ENCODE measurements at places on chromosomes 7 and 10.
A peak's percentile ranks its signal among the peaks of the same experiment; 100 is the strongest.

DNA sequence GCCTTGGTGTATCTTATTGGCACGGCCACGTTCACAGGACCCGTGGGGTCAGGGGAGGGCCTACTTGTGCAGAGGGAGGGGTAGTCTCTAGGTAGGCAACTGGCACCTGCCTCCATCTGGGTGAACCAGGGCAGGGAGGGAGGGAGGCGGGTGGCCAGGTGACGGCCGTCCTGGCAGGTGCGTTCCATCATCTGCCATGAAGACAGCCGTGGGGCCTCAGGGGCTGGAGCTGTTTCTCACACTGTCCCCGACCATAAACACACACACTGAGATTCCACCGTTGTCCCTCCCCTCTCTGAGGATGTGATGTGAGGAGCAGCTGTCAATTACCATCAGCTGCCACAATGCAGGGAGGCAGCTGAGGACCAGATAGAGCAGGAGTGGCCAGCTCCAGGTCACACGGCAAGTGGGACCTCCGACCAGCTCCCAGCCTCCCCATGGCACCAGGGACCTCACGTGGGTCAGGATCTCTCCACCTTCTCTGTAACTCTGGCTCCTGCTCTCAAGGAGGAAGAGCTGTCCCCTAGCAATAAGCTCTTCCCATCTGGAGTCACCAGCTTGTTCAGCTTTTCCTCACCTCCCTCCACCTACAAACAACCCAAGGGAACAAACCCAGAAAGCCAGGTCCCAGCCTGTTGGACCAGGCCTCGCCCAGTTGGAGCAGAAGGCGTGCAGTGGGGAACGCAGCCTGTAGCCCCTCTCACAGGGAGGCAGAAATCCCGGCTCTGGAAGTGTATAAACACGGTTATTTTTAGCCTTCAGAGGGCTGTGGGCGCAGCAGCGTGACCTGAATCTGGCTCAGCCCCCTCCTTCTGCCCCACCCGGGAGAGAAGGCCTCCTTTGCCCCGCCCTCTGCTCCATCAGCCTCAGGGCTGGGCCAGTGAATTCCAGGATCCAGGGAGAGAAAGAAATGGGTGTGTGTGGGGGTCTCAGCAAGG lies 33.1 kb downstream of the ZMIZ1 start:
- DNase-seq: peak; percentile 72

DNA sequence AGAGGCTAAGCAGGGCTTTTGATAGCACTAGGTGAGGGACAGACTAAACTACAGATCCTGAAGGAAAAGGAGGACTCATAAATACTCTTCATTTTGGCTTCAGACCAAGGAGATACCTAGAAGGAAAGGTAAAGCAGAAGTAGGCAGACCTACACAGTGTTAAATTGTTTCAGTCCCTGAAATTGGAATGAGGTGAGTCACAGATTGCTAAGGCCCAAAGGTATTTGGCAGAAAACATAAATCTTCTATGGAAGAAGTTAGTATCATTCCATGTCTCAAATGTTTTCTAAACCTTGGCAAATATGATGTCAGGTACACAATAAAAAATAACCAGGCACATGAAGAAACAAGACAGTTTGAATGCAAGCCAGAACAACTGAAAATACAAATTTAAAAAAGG lies 30.0 kb downstream of the MTERF1 start:
- peak; percentile 55 for DNase-seq

GRCh38 chr7:77284005-77284404 lies 84.4 kb upstream of the FGL2 start:
- no peak for DNase-seq

DNA sequence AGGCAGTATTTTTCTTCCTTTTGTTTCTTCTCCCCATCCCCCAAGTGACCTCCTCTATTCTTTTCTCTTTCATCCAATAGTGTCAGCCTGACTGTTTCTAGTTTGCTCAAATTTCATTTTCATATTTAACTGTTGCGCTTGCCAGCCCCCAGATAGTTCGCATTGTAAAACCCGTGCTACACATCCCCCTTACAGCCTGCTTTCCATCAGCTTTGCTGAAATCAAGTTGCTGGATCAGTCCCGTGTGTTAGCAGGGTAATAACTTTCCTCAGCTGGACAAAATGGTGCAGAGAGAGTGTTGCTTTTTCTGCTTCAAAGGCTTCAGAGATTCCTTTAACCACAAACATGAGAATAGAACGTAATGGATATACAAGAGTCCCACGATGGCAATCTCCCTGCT lies 180.6 kb upstream of the NPVF start:
- no peak for DNase-seq

GRCh38 chr10:24917493-24917892 lies 34.9 kb downstream of the PRTFDC1 start:
- DNase-seq: no peak

- peak; percentile 6 for DNase-seq
These were observed 1.1 kb downstream of the ANKRD2 start for GRCh38 chr10:97573672-97574071.

DNA sequence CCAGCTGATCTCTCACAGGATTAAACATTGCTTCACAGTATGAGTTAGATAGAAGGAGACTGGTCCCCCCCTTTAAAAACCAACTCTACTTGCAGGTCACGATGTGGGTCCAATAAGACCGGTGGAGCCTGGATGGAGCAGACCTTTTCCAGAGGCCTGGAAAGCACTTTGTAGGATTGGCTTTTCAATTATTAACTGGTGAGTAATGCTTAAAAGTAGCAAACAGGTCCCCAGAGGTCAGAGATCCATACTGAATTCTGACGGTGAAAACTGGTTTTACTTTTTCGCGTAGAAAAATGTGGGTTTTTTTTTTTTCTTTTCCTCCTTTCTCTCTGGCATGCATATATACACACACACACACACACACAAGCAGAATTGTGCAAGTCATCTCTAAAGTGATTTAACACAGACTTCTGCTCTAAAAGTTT lies 74.9 kb upstream of the OGDHL start:
- DNase-seq: no peak

- no peak for DNase-seq
These were observed 626.3 kb upstream of the POT1 start for GRCh38 chr7:125555916-125556315.

GRCh38 chr10:123945325-123945920 lies 53.8 kb upstream of the CPXM2 start:
- peak; percentile 79 for DNase-seq

DNA sequence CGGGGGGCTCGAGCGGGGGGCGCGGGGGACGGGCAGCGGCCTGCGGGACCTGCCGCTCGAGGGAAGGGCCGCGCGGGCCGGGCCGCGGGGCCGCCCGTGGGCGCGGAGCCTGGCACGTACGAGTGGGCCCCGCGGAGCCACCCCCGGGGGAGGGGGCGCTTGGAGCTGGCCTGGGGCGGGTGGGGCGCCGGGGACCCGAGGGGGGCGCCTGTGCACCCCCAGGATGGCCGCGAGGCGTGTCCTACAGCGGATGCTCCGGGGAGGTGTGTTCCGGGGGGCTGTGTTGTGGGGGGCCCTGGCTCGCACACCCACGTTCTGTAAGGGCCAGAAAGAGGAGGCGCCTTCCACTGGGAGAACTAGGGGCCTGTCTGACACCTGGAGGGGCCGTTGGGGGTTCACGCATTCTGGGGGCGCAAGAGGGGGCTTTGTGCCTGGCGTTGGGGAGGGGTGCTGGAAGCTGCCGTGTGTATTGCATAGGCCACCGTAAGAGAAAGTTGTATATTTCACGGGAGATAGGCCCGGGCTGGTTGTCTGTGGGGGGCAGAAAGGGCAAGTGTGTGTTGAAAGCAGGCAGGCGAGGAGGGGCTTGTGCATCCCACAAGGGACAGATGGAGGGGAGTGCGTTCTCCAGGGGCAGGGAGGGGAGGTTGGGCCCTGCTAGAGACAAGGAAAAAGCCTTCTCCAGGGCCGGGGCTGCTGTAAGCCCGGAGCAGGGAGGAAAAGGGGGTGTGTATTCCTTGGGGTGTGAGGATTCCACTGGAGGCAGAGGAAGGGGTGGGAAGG lies 663 bp downstream of the VPS37D start:
- DNase-seq: peak; percentile 27

GRCh38 chr7:127892488-127893314 lies 138.5 kb downstream of the LRRC4 start:
- no peak for DNase-seq

GRCh38 chr7:143504937-143505297 lies 27.2 kb downstream of the TAS2R41 start:
- DNase-seq: peak; percentile 36

DNA sequence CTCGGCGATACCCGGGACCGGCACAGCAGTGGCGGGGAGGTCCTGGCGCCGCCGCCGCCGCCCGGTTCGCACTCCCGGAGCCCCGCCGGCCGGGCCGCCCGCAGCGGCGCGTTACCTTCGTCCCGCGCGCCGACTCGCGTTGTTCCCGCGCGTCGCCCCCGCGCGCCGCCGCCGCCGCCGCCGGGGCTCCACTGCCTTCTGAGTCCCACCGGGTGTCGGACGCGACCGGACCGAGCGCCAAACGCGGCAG lies at the start of gene EZH2:
TSS of gene EZH2 (minus strand) at position 243 of the 250 bp plus-strand sequence. CDS start 36,993 bp downstream, outside the sequence.
- no peak for DNase-seq

- DNase-seq: no peak
These were observed 108.6 kb downstream of the ARHGAP22 start for GRCh38 chr10:48496105-48496830.

DNA sequence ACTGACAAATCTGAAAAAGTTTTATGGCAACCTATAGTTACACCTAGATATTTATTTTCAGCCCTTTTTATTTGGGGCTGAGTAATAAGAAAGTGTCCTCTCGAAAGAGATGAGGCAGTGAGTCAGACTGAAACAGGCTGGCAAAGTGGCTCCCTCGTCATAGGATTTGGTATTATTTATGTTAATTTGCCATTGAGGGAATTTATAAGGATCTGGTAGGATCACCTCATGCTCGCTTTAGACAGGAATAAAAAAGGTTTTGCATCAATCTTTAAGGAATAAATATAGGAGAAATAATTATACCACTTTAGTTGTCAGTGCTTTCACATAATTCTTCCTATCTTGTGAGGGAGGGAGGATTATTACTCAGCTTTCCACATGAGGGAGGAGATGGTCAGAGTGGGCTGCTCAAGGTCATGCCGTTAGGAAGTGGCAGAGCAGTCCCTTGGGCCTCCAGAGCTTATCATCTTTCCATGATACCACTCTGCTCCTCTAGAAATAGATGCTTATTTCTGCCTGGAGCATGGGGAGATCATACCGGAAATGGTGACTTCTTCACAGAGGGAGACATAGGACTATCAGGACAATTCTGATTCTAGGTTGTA lies 356.8 kb downstream of the GPR158 start:
- no peak for DNase-seq

DNA sequence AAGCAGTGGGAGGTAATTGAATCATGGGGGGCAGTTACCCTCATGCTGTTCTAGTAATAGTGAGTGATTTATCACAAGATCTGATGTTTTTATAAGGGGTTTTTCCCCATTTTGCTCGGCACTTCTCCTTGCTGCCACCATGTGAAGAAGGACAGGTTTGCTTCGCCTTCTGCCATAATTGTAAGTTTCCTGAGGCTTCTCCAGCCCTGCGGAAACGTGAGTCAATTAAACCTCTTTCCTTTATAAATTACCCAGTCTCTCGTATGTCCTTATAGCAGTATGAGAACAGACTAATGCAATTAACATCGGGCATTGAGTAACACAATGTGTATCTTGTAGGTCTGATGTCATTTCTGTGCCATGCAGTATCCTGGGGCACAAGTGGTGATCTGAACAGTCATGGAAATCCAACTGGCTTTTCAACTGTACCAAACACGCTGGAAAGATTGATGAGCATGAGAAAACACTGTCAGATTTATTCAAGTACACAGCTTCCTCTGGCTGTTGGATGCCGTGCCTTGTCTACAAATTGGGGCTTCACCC lies 208.6 kb upstream of the KIAA1217 start:
- no peak for DNase-seq

- DNase-seq: no peak
These were observed 108.3 kb downstream of the NKX6-2 start for GRCh38 chr10:132677473-132678227.

- no peak for DNase-seq
These were observed 32.5 kb downstream of the MTERF1 start for GRCh38 chr7:91847876-91848588.

DNA sequence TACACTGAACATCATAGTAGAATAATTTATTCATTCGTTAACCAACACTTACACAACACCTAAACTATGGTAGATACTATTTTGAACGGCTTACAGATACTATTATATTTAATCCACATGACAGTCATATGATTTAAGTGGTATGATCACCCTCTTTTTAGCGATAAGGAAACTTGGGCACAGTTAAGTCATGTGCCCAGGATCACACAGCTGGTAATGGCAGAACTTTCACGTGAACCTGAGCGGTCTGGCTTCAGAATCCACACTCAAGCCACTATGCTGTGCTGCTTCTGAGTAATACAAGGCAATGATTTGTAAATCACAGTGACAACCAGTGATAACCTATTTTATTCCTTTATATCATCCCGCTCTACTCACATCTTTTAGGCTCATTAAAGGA lies 99.1 kb downstream of the CELF2 start:
- no peak for DNase-seq

DNA sequence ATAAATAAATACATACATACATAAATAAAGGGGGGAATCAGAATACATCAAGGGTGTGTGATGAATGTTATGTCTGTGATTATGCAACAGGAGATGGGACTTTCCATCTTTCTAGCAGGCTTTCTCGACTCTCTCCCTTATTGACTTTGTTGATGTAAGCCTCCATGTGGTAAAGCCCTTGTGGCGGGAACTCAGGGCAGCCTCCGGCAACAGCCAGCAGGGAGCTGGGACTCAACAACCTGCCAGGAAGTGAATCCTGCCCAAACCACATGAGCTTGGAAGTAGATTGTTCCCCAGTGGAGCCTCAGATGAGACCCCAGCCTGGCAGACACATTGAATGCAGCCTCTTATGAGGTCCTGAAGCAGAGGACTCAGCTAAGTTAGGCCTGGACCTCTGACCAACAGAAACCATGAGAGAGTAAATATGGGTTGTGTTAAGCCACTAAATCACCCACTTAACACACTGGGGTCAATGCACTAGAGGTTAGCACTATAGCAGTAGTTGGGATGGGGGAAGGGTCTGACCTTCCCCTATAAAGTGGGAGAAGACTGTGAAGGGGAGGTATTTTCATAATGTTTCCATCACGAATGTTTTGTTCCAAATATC lies 104.0 kb downstream of the JCAD start:
- no peak for DNase-seq

GRCh38 chr10:3524086-3524960 lies 260.7 kb downstream of the KLF6 start:
- no peak for DNase-seq

GRCh38 chr10:61835069-61835945 lies 66.2 kb upstream of the ARID5B start:
- DNase-seq: peak; percentile 83

DNA sequence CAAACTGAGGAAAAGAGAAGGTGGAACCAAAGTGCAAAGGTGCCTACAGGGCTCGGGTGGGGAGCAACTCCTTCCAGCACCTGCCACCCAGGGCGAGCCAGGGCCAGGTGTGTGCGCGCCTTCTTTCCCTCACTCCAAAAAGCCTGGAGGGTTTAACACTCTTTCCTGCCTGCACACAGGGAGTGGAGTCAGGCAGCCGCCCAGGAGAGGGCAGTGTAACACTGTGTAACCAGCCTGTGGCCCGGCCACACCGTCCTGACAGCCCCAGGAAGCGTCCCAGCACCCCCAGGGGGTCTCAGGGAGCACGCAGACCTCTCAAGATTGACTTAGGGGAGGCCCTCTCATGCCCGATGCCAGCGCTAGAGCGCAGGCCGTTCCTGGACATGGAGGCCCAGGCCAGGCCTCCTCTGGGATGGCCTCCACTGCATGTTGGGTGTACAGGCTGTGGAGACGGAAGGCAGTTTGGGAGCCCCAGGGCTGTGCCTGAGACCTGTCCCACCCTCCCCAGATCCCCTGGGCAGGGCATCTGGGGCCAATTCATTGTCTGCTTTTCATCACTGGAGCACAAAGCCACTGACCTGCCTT lies 13.4 kb downstream of the BRI3 start:
- peak; percentile 76 for DNase-seq

Measured in GM23248 (cell line).